ELR (cell line): ENCODE measurements at places on chromosomes 1 and 21.

DNA sequence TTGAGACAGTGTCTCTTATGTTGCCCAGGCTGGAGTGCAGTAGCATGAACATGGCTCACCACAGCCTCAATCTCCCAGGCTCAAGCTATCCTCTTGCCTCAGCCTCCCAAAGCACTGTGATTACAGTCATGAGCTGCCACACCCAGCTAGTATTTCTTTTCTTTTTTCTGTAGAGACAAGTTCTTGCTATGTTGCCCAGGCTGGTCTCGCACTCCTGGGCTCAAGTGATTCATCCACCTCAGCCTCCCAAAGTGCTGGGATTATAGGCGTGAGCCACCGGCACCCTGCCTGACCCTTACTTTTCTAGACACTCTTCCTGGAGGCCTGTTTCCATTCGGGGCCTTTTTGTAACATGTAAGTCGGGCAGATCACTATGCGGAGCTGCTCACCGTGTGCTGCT lies 30.1 kb upstream of the SRP9 start:
- DNase-seq, result peak; percentile 53

GRCh38 chr1:60657926-60658325 lies 424.4 kb upstream of the NFIA start:
- DNase-seq, result no peak

- DNase-seq, result no peak
Observed at GRCh38 chr1:165659581-165659895, 28.5 kb downstream of the MGST3 start.

DNA sequence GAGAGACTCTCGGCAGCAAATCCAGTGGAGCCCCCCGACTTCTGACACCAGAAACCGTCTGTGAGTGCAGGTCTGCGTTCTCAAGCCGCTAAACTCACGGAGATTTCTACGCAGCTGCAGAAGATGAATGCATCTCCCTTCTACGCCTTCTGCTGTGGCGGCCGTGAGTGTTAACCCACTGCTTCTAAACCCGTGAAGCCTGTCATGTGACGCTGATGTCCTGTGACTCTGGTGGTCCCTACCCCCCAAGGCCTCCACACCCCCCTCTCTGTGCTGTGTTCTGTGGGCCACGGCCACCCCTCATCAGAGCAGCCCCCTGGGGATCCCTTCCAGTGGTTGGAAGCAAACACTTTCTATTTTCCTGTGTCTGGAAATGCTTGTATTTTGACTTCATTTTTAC lies 33.9 kb upstream of the COL18A1 start:
- DNase-seq, result no peak

DNA sequence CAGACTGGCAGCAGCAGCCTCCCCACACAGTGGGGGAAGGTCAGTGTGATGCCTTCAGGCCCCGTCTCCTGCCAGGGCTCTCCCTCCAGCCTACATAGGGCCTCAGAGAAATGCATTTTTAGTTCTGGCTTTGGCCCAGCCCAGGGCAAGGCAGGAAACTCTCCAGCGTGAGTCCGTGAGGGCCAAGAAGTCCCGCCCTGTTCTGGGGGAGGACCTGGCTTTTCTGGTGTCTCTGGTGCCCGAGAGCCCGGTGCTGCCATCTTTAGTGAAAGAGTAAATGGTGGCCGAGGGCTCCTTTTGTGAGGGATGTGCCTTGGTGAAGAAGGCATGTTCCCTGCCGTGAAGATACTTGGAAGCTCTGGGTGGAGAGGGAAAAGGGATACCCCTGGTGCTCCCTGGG lies 14.8 kb upstream of the DIP2A start:
- DNase-seq, result no peak

DNA sequence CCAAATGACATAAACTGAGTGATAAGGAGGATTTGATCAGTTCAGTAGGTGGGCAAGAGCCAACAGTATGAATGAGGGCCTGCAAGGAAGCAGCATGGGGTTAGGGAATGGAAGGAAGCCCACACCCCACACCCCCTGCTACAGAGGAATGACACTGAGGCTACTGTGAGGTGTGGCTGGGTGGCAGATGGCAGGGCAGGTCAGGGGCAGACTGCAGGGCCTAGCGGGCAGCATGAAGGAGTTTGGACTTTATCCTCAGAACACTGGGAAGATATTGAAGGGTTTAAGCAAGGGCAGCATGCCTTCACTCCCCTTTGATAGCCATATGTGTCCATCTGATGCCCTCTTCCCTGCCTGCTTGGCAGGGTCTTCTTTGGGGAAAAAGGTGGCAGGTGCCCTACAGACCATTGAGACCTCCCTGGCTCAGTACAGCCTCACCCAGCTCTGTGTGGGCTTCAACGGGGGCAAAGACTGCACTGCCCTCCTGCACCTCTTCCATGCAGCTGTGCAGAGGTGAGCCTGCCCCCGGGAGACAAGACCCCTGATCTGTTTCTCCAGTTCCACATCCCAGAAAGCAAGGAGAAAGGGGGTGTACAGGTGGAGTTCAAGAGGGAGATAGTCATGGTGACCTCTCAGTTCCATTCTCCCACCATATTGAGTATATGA lies 4.1 kb upstream of the LENEP start:
- DNase-seq, result no peak

GRCh38 chr1:204178487-204179281 lies 12.5 kb upstream of the REN start:
- DNase-seq, result no peak

DNA sequence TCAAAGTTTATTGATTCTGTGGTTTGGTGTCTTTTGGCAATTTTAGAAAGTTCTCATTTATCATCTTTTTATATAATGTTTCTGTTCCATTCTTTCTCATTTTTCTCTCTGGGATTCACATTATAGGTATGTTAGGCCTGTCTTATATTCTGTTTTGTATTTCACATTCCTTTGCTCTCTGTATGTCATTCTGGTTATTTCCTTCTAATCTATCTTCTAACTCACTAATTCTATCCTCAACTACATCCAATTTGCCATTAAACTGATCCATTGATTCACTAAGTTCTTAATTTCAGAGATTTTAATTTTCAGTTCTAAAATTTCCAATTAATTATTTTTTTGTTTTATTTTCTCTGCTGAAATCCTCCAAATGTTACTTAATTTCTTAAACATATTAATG lies 234.8 kb downstream of the FOXD2 start:
- DNase-seq, result no peak

- DNase-seq, result no peak
Observed at GRCh38 chr1:203592156-203592555, 34.5 kb upstream of the ATP2B4 start.

- peak; percentile 30 for DNase-seq
Observed at GRCh38 chr1:37323486-37324377, 150.6 kb upstream of the ZC3H12A start.

GRCh38 chr1:74502432-74502831 lies 10.0 kb downstream of the LRRC53 start:
- peak; percentile 31 for DNase-seq

DNA sequence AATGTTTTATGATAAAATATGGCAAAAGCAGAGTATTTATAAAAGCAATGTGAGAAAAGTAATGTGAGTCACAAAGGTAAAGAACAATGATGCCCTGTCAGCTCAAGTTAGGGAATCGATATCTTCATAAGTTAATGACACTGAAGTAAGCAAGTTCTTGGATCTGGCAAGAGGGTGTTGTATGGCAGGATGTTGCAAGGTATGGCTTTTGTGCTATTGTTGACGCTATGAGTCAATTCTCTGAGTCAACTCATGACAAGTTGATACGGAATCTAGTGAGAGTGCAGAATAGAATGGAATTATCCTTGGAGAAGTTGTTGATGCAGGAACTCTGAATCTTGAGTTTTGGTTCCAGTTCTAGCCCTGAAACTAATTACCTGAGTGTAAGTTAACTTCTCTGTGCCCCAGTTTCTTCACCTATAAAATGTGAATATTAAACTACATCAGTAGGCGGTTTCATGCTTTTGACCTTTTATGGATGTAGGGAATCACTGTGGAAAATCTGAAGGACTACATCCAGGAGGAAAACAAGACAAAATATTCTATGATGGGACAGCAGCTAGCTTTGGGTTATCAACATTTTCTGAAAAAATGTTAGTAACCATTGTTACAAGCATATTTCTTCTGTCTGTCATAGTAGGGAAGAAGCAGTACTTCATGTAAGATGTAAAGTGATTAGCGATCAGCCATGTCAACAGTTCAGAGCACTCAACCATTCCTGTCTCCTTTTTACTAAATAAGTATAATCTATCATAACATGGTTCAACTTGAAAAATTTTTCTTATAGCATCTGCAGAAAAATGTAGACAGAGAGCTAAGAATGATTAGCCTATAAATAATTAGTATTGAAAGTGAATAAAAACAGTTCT lies 96.9 kb downstream of the ATP6V1G3 start:
- peak; percentile 96 for DNase-seq

DNA sequence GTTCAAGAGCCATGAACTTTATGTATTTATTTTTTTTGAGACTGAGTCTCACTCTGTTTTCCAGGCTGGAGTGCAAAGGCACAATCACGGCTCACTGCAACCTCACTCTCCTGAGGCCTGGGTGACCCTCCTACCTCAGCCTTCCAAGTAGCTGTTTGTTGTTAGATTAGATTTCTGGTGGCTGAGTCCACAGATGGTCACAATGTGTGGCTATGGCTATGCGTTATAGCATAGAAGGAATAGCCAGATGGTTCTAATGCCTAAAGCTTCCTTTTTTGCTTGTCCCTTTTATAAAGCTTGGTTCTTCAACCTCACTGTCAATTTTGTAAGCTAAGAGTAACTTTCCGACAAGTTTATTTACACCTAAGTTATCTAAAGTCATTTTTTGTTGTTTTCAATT lies 62.3 kb upstream of the FMN2 start:
- DNase-seq, result peak; percentile 56

DNA sequence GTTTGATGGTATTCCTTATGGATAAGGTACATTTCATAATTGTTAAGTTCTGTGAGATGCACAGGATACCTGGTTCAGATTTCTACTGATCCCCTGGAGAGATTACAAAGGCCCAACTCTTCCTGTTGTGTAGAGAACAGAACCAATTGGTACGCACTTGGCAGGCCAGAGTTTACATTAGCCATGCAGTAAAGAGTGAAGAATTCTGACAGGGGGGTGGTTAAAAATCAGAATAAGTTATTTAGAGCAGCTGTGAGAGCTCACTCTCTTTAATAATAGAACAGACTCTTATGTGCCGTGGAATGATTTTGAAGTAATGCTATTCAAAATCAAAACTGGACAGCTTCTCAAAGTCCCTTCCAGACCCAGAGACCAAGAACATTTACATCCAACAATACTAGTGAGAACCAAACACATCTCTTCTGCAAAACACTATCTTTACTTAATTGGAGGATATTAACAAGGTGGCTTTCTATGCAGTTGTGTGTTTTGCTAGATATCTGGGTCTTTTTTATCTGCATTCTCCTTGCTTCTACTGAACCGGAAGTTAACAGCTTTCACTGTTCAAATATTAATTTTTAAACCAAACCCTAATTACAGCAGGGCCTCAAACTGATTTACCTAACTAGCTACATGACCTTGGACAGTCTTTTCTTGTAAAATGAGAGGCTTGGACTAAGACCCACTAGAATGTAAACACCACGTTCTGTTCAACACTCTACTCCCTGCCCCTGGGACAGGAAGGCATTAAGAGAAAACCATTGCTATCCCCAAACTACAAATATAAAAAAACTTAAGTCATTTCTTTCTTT lies 4.0 kb downstream of the USP24 start:
- DNase-seq, result no peak

- no peak for DNase-seq
Observed at GRCh38 chr1:171585715-171586114, 36.3 kb upstream of the MYOCOS start.

GRCh38 chr1:180168786-180169639 lies 14.3 kb downstream of the QSOX1 start:
- peak; percentile 69 for DNase-seq

GRCh38 chr21:34205811-34206571 lies 132.6 kb downstream of the MRPS6 start:
- DNase-seq, result no peak

DNA sequence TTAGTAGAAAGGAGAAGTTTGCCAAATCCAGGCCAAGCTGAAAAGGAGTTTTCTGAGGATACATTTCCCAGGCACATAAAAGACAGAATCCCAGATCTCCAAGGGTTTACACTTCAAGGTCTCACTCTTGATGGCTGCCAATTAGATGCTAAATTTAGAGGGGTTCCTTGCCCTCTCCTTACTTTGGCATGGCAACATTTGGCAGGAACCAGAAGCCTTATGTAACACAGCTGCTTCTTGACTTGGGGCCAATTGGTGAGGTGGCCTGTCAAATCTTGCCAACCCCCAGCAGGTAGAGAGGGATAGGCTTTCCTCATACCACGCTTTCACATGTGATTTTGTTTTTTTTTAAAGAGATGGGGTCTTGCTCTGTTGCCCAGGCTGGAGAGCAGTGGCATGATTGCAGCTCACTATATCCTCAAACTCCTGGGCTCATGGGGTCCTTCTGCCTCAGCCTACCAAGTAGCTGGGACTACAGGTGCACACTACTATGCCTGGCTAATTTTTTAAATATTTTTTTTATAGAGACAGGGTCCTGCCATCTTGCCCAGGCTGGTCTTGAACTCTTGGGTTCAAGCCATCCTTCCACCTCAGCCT lies 25.2 kb upstream of the NKAIN1 start:
- DNase-seq, result no peak

GRCh38 chr1:3869751-3870301 lies 12.6 kb downstream of the DFFB start:
- DNase-seq, result peak; percentile 25

DNA sequence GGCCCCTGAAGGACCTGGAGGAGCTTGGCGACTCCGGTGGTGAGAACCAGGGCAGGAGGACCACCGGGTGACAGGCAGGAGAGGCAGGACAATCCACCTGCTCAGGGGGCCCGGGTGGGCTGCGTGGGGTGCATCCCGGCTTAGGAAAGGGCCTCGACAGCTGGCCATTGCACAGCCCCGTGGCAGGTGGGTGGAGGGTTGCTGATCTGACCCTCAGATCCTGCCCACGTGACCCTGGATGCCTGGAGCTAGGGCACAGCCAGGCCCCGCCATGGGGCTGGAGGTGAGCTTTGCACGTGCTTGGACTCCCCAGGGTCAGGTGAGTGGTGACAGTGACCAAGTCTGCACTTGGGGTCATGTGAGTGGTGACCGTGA lies 35.5 kb upstream of the SLC19A1 start:
- no peak for DNase-seq

DNA sequence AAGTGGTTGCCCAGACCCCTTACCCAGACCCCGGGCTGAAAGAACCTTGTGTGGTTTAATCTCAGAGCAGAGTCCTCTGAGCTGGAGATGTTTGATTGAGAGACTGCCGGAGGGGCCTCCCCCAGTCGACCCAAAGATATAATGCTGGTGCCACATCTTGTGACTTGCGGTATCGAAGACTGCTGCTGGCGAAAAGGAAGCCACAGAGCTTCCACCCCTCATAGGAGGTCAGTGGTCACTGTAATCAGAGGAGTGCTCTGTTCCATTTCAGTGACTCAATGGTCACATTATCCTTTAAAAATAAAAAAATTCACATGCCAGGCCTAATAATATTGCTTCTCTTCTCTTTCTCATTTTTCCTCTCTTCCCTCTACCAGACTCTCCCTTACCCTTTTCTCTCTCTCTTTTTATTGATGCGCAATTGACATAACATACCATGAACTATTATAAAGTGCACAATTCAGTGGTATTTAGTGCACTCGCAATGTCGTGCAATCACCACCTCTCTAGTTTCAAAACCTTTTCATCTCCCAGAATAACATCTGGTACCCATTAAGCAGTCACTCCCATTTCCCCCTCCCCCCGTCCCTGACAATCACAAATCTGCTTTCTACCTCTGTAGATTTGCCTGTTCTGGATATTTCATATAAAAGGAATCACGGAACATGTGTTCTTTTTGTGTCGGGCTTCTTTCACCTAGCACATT lies 52.6 kb upstream of the LYST start:
- DNase-seq, result peak; percentile 17

GRCh38 chr1:244068567-244068966 lies 17.5 kb downstream of the ZBTB18 start:
- DNase-seq, result no peak

GRCh38 chr1:93673163-93673829 lies 8.3 kb downstream of the BCAR3 start:
- DNase-seq, result no peak
